T1000 (cell line): ENCODE measurements at places on chromosomes 5 and 9.
A peak's percentile ranks its signal among the peaks of the same experiment; 100 is the strongest.

- DNase-seq = no peak
Observed at GRCh38 chr5:179132586-179133355, 72.6 kb downstream of the ZNF354C start.

- DNase-seq = no peak
Observed at GRCh38 chr9:106616851-106617345, 246.1 kb upstream of the ZNF462 start.

- no peak for DNase-seq
Observed at GRCh38 chr5:84430079-84430478, 45.4 kb upstream of the EDIL3 start.

DNA sequence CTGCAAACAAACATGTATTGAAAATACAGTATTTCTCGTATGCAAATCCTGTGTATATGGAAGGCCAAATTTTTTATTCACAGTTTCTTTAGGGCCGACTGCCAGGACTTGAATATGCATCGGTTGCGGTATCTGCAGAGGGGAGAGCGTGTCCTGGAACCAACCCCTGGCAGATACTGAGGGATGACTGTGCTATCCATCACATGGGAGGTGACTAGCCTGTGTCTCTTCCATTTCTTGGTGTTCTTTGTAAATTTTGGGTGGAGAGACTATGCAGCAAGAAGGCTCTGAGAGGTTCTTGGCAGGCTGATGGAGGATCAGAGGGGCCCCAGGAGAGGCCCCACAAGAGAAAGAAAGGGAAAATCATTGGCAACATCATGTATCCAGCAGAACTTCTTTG is 384.3 kb downstream of the YTHDC2 start:
- DNase-seq = no peak

DNA sequence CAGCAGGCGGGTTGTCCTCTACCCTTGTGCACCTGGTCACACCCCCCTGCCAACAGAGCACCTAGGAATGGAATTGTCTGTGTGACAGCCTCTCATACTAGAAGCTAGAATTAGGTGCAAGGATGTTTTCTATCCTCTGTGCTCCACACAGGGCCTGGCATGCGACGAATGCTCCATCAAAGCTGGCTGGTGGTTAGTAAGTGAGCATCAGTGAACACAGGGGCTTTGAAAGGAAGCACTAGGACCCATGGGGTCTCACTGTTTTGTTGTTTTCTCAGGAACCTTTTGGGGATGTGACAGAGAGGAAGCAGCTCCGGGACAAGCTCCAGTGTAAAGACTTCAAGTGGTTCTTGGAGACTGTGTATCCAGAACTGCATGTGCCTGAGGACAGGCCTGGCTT is 32.3 kb downstream of the GALNT12 start:
- no peak for DNase-seq

DNA sequence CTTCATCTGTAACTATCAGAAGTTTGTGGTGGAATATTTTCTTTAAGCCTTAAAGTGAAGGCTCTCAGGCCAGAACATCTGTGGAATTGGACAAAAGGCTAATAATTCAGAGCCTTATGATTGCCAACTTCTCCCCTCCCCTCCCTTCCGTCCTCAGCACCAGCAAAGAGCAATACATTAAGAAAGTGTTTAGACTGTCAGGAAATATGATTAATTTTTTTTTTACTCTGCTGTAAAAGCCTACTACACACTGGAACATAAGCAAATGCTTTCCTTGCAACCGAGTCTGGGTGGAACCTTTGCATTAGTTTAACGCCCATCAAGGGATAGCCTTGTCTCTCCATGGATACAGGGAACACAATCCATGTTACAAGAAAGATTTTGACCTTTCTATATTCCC is 110.3 kb upstream of the TARS1 start:
- no peak for DNase-seq

DNA sequence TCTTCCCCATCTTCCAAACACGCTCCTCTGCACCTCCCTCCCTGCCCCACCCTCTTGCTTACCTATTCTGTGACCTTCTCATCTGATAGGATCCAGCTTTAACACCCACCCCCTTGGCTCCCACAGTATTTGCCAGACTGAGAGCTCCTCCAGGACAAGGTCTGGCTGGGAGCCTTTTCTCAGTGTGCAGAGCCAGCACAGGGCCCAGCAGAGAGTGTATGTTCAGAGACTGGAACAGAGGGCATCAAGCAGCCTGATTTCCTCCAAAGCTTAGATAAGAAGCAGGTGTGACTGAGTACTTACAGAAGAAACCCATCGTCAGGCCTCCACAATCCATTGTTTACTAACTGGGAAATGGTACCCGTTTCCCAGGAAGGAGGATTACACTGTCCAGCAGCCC is 26.6 kb downstream of the LHX6 start:
- no peak for DNase-seq

GRCh38 chr9:90774682-90775081 is 26.9 kb upstream of the SYK start:
- no peak for DNase-seq

DNA sequence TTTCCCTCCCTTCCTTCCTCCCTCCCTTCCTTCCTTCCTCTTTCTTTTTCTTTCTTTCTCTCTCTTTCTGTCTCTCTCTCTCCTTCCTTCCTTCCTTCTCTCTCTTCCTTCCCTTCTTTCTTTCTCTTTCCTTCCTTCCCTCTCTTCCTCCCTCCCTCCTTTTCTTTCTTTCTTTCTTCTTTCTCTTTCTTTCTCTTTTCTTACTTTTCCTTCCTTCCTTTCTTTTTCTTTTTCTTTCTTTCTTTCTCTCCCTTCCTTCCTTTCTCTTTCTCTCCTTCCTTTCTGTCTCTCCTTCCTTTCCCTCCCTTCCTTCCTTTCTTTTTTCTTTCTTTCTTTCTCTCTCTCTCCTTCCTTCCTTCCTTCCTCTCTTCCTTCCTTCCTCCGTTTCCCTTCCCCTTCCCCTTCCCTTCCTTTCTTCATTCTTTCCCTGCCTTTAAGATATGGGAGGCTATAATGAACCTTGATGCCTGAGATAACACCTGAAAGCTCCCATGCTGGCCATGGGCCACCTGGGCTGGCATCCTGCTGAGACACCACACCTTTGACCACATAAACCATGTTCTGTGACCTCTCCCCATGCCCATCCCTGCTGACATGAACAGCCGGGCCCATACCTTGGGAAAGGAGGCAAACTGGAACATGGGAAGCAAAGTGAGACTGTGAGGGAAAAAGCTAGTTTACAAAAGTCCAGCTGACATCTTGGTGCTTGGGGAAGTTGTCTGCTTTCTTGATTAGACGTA is 197.8 kb upstream of the ZNF618 start:
- DNase-seq = no peak

DNA sequence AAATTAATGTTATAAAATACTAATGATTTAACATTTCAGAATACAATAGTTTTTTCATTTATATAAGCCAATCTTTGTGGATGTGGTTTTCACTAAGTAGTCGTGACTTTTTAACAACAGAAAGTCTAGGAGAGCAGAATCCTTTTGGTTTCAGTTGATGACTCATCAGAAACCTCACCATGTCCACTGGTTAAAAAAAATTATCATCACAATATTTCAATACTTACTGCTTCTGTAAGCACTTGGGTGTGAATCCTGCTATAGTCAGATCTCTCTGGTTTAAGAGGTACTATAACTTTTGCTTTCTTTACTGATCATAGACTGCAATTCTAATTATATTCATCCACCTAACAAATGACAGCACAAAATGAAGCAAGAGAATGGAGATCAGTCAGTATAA is 77.2 kb downstream of the MRPS30 start:
- DNase-seq = no peak

- no peak for DNase-seq
Observed at GRCh38 chr5:108251350-108251749, 130.5 kb downstream of the FBXL17 start.

DNA sequence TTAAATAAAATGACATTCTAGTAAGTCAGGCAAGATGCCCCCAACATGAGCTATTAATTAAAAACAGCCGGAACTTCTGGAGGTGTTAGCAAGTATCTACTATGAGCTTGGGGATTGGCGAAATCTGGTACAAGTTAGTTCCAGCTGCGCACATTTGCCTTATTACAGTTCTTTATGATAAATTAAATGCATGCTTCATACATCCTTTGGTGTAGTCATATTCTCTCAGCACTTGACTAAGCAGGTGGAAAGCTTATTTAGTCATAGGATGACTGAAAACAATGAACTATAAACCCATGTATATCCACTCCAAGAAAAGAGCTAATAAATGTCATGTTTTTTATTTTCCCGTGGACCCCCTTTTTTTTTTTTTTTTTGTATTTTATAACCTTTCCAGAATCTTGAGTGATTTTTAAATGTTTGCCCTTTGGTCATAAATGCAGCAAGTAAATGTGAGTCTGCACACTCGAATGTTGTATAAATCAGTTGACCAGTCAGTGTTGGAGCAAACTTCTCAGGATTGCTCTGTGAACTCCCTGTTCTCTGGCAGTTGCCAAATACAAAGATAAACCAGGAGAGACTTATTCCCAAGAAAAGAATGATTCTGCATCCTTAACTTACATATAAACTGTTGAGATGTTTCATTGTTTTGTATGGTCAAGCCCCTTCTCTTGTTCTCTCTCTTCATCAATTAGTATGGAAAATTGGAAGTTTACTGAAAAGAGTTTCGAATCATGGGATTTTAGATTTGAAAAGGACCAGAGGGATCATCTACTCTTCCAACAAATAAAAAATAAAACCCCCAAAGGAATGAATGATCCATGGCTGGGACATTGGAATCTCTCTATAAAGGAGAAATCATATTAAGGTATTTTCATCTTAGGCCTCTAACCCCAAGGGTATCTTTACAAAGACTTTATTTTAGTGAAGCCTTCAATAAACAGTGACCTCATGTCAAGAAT is 38.3 kb downstream of the PIK3R1 start:
- no peak for DNase-seq

DNA sequence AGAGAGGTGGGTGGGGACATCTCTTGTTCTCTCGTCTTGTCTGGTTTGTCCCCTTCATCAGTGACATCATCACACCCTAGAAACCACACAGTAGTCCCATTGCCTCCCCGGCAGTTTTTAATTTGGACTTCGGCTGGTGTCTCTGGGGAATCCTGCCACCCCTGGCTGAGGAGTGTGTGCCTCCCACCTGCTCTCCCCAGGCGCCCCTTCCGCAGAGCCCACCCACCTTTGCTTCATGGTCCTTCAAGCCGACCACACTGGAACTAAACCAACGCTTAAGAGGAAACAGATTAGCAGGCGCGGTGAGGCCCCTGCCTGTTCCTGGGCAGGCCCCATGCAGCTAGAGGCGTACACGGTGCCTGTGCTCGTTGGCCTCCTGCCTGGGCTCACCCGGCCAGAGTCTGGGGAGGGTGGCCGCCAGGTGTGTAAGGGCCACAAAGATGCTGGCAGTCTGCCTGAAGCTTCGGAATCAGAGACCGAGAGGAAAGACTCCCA is 107.6 kb upstream of the SPRY4 start:
- no peak for DNase-seq

GRCh38 chr5:64576250-64576649 is 70.4 kb downstream of the RGS7BP start:
- DNase-seq = no peak

- DNase-seq = no peak
Observed at GRCh38 chr5:75091597-75091996, 39.2 kb upstream of the GCNT4 start.

DNA sequence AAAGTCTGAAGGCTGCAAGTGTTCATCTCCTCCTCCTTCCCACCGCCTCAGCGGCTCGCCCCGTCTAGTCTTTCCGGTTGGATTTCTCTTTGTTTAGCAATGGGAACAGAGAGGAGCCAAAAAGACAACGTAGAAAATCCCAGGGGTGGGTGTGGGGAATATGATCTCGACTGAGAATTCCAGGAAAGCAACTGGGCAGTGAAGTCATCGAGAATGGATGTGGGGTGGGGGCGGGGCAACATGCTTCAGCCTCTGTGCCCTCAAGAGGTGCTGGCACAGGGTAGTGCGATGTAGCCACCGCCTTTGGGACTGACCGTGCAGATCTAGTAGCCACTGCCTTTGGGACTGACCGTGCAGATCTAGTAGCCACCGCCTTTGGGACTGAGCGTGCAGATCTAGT is 12.9 kb downstream of the MSX2 start:
- DNase-seq = no peak

- DNase-seq = no peak
Observed at GRCh38 chr5:16565118-16565517, 51.7 kb downstream of the RETREG1 start.

DNA sequence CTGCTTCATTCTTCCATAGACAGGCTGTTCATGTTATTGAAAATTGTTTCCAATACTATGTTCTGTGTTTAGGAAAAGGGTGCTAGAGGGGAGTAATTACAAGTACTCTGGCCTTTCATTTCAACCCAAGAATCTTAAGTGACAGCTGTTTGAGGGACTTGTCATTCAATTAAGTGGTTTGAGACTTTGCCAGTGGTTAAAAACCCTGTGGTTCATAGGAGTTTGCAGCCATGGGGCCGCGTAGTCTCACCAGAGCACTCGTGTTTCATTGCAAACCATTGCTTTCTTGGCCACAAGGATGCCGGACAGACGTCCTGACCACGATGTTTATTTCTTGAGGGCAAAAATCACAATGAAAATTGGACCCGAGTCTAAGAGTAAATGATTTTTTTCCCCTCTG is 248.8 kb downstream of the NNT start:
- DNase-seq = no peak

- DNase-seq = no peak
Observed at GRCh38 chr5:88979244-88979643, 96.3 kb upstream of the MEF2C start.

GRCh38 chr9:96139592-96140295 is 162.2 kb downstream of the HSD17B3 start:
- DNase-seq = peak; percentile 3

DNA sequence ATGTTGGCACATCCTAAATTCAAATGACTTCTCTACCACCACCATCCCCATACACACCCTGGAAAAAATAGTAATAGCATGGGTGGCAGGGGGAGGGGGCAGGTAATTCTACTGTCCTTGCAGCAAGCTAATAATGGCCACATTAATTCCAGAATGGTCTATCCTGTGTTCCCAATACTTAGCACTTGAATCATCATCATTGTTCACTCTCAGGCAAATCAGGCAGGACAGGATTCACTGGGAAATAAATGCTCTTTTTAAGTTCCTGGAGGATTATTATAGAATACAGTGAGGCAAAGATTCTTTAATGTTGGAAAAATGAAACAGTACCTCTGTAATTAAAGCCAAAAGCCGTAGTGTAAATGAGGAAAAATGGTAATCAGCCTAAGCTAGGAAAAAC is 254.5 kb downstream of the ARRDC3 start:
- no peak for DNase-seq

DNA sequence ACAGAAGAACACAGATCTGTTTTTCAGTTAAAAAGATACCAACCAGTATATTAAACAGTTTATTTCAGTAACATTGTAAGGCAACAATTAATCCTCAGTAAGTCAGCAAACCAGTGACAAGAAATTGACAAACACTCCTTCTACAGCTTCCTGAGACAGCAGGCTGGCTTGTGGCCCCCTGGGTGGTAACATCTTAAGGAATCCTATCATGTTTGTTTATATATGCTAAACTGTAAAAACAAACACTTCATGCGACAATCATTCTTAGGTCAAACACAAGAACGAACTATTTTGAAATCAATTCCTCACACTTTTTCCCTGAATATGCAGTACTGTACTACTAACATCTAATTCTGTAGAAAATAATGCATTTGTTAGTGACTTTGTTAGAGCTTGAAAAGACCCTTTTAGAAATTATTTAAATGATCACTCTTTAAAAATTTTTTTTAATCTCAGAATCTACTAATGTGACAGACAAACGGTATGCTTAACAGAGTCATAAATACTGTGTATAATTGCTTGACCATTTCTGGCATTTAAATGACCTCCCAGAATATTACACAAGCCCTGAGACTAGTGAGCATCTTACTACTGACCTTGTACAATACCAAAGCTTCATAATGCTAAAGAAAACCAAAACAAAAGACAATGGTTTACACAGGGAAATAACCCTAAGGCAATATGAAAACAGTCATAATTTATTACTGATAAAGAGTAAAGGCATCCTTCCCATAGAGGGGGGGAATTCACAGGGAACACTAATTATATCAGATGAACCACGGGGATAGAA is 48.2 kb downstream of the ERMP1 start:
- no peak for DNase-seq
